Trophoblast cell (in vitro differentiated cells and primary cell): ENCODE measurements at places on chromosomes 2 and 18.

- H3K36me3 ChIP-seq, result no peaks in the 10 kb centered on the region
- H3K4me1 ChIP-seq, result no peaks in the 10 kb centered on the region
- H3K27me3 ChIP-seq, result no peaks in the 10 kb centered on the region
- peak; percentile 26 for DNase-seq
Measured at GRCh38 chr2:224909885-224910573, 132.2 kb downstream of the DOCK10 start.

GRCh38 chr2:204732019-204732418 lies 186.7 kb downstream of the PARD3B start:
- no peak for DNase-seq
- H3K4me3 ChIP-seq, result no peak overlapping the region
- no peak overlapping the region for H3K27ac ChIP-seq
- no peaks in the 10 kb centered on the region for H3K36me3 ChIP-seq
- H3K27me3 ChIP-seq, result no peaks in the 10 kb centered on the region

GRCh38 chr2:141021109-141021508 lies 1109.7 kb downstream of the LRP1B start:
- H3K27me3 ChIP-seq, result no peaks in the 10 kb centered on the region
- no peaks in the 10 kb centered on the region for H3K36me3 ChIP-seq
- no peaks in the 10 kb centered on the region for H3K4me1 ChIP-seq

DNA sequence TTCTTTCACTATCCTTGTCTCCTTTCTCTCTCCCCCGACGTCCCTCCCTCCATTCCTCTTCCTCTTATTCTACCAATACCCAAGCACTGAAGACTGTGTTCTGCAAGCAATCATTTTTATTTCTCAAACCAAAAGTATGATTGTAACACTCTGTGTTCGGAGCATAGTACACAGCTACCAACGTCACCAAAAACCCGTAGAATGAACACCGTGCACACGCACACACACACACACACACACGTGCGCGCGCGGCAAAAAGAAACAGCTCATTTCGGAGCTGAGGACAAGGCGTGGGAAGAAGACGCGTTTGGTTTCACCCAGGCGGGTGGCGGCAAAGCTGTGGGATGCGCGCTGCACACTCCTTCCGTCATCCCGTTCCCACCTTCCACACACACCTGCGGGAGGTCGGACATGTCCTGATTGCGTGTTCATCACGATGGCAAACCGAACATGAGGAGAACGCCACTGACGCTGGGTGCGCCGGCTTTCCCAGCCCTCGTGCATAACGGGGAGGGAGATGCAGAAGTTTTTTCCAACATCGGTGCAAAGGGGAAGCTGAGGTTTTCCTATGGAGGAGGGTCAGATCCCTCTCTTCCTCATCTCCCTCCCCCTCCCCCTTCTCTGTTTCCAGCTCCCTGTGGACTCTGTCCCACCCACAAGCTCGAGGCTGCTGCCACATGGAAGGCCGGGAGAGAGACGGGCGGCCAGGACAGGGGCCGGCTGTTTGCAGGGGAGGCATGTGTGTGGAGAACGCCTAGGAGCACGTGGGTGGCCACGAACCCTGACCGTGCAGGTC lies 20.4 kb downstream of the MBP start:
- no peak overlapping the region for H3K4me3 ChIP-seq
- no peaks in the 10 kb centered on the region for H3K27me3 ChIP-seq
- no peak overlapping the region for H3K27ac ChIP-seq
- DNase-seq, result no peak
- H3K4me1 ChIP-seq, result peaks cover 13% of the 10 kb centered on the region

- H3K36me3 ChIP-seq, result no peaks in the 10 kb centered on the region
- H3K27ac ChIP-seq, result no peak overlapping the region
- H3K4me1 ChIP-seq, result peaks cover 5% of the 10 kb centered on the region
- H3K4me3 ChIP-seq, result peak overlapping the region; percentile 70
Measured at GRCh38 chr18:74292541-74292858, 737 bp upstream of the CYB5A start.

- peaks cover 11% of the 10 kb centered on the region for H3K4me1 ChIP-seq
- no peak overlapping the region for H3K4me3 ChIP-seq
- no peaks in the 10 kb centered on the region for H3K27me3 ChIP-seq
- no peak for DNase-seq
- H3K36me3 ChIP-seq, result no peaks in the 10 kb centered on the region
Measured at GRCh38 chr2:37376421-37377186, 32.2 kb downstream of the QPCT start.

DNA sequence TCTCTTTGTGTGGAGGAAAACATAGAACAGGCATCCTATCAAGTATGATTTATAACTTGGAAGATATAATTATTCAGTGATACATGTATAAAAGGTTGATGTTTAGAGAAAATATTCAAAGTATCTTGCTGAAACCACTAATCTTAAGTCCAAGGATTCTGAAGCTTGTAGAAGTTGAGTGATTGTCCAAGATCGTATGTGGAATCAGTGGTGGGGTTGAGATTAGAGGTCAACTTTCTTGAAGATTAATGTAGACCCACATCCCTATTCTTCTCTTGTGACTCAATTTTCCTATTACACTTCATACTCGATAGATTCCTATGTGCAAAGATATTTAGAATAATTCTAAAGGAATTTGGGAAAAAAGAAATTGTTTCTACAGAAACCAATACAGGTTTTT lies 1565.9 kb upstream of the ACVR2A start:
- no peak overlapping the region for H3K4me3 ChIP-seq
- no peaks in the 10 kb centered on the region for H3K4me1 ChIP-seq
- no peaks in the 10 kb centered on the region for H3K27me3 ChIP-seq
- no peak overlapping the region for H3K27ac ChIP-seq

- H3K4me1 ChIP-seq, result no peaks in the 10 kb centered on the region
- H3K4me3 ChIP-seq, result no peak overlapping the region
- no peak for DNase-seq
Measured at GRCh38 chr2:157345647-157346389, 20.2 kb upstream of the ERMN start.
